Activated T-cell treated with anti-CD3 and anti-CD28 coated beads for 24 hours (primary cell): ENCODE measurements at places on chromosomes 3 and 15.

GRCh38 chr3:18334837-18335601 is 90.1 kb downstream of the SATB1 start:
- DNase-seq = no peak

DNA sequence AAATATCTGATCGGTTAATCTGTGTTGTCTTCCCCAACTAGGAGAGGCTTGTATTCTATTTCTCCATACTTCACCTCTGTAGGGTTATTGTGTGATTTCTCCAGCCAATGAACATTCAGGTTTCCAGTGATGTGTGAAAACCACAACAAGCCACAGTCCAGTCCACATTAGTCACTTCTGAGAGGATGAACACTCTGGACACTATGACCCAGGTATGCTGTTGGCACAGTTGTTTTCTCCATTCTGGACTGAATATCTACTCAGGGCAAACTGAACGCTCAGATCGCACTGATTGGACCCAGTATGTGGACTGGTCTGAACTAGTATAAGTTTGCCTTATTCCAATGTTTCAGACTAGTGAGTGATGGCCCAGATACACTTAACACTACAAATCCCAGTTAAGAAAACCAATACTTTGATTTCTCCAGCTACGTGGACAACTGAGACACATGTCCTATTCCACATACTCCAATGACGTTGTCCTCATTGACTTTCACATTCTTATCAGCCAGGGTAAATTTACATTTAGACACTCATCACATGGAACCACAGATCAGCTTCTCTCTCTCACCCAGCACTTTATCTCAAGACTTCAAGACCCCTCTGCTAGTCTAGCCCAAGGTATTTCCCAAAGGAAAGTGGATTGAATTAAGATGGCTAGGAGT is 587.4 kb upstream of the SGO1 start:
- DNase-seq = no peak

DNA sequence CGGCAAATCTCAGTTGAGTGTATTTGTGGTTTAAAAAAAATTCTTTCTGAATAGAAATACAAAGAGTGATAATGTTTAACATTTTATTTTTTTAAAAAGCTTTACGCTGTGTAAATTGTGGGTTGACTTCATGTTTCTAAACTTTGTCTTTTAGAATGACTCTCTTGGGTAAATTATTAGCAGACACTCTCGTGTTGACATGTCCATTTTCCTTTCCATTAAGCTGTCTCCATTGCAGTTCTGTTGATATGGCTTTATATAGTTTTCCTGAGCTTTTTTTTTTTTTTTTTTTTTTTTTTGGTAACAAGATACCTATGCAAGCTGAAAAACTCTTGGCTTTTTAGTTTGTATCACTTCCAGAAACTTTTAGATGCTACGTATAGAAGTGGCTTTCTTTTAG is 92.6 kb downstream of the IGF1R start:
- no peak for DNase-seq

DNA sequence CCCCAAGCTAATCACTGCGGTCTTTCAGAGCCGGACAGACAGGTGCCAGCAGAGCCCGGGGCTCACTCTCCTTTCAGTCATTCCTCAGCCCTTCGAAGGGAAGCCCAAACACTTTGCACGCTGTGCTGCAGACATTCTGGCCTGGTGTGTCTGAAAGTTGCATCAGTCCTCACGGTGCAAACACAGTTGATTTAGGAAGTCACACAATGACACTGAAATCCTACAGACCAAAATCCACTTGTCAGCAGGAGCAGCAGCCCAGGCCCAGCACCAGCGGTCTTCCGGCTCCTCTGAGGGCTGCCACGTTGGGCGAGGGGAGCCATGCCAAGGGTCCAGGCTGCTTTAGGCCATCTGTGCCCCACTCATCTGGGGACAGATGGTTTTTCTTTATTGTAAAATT is 61.6 kb downstream of the RGMA start:
- DNase-seq = no peak

DNA sequence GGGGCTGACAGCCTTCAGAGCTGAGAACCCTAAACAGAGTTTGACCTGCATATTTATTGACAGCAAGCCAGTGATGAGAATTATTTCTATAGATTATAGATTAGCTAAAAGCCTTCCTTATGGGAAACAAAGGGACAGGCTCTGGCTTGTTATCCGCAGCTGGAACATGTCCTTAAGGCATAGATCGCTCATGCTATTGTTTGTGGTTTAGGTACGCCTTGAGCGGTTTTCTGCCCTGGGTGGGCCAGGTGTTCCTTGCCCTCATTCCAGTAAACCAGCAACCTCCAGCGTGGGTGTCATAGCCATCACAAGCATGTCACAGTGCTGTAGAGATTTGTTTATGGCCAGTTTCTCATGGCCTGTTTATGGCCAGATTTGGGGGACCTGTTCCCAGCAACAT is 10.2 kb upstream of the FAH start:
- no peak for DNase-seq
